Hematopoietic multipotent progenitor cell treated with erythropoietin and hydrocortisone succinate and interleukin-3 and kit ligand, for 4 days (in vitro differentiated cells): ENCODE measurements at places on chromosomes 1 and 21.
A peak's percentile ranks its signal among the peaks of the same experiment; 100 is the strongest.

DNA sequence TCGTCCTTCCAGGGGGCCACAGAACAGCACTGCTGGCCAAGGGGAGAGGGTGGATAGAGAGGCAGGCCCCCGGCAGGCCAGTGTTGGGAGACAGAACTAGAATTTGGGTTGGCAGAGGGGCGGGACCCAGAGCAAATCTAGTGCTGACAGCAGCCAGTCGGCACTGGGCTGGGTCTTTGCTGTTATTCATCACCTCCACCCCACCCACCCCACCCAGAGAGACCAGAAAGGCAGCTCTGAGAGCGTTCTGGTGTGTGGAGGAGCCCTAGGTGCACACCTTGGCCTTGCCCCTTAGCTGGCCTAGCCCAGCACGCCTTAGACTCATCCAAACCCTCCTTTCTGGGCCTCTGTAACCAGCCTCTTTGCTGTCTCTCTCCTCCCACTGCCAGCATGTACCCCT lies 6.4 kb upstream of the PKP1 start:
- no peak for DNase-seq

DNA sequence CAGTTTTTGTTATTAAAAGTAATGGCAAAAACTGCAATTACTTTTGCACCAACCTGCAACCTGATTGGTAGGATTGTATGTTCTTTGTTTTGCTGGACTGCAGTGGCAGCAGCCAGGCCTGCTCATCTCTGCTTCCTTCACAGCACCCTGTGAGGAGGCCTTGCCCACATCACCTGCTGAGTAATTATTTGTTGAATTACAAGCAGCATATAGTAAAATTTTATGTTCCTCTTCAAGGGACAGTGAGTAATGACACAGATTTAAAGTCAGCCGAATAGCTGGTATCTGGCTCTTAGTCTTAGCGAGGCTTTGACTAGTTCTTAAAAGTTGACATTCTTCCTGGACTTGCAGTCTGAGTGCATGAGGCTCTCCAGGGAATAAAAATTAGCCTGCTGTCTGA lies 435.1 kb downstream of the PRDM2 start:
- no peak for DNase-seq

- no peak for DNase-seq
Observed at GRCh38 chr1:34379911-34380310, 203.2 kb downstream of the C1orf94 start.

DNA sequence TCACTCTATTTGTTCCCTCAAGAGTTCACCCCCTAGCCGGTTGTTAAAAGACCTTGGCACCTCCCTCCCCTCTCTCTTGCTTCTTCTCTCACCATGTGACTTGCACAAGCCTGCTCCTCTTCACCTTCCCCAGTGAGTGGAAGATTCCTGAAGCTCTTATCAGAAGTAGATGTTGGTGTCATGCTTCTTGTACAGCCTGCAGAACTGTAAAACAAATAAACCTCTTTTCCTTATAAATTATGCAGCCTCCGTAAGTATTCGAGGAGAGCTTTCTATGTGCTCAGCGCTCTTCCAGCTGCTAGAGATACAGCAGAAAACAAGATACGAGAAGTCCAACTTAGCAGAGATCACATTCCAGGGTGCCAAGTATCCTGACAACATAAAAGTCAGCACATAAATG lies 147.0 kb upstream of the RUNX1 start:
- no peak for DNase-seq

GRCh38 chr1:245168086-245168485 lies 13.3 kb downstream of the KIF26B start:
- DNase-seq, result peak; percentile 83

- no peak for DNase-seq
Observed at GRCh38 chr1:202644219-202645096, 65.8 kb downstream of the SYT2 start.

GRCh38 chr21:16570171-16570570 lies 840.4 kb downstream of the USP25 start:
- DNase-seq, result no peak

DNA sequence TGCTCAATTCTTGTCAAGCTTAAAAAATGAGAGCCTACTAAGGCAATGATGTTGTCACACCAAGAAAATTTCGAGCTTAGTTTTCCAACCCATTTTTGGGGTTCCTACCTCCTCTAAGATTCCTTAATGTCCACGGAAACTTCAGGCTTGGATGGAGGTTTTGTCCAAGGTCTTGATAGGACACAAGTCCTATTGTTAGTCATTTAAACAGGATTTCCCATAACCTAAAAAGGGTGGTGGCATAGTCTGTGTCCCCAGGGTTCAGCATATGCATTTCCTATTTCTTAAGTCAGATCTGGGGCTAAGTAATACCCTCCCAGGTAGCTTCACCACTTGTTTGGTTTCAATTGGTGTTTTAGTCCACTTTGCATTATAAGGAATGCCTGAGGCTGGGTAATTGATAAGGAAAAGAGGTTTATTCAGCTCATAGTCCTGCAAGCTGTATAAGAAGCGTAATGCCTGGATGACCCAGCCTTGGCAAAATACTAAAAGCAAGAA lies 10.9 kb upstream of the PADI2 start:
- no peak for DNase-seq

GRCh38 chr1:38538834-38539233 lies 320.7 kb downstream of the RRAGC start:
- no peak for DNase-seq

DNA sequence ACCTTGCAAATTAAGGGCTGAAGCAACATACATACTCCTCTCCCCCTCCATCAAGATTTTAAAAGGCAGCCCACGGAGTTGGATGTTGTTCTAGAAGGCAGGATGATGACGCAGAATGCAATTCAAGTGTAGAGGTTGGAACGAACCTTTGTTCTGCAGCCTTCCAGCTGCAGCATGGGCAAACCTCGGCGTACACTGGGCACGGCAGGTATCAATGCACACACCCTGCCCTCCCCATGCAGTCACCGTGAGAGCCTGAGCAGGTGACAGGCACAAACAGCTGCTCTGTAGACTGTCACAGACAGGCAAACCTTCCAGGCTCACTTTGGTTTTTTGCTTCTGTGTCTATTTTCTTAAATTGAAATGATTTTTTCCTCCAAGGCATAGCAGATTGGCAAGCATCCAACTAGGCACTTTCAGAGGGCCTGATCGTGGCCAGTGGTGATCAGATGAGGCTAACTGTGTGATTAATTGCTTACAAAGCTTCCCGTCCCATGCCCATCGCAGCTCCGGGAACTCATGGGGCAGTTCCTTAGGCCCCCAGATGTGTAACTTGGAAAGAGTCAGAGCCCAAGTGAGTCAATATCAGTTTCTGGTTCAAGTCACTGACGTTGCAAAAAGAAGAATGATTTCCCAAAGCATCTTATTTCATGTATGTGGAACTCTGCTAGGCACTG lies 82.3 kb downstream of the ITPKB start:
- peak; percentile 38 for DNase-seq

DNA sequence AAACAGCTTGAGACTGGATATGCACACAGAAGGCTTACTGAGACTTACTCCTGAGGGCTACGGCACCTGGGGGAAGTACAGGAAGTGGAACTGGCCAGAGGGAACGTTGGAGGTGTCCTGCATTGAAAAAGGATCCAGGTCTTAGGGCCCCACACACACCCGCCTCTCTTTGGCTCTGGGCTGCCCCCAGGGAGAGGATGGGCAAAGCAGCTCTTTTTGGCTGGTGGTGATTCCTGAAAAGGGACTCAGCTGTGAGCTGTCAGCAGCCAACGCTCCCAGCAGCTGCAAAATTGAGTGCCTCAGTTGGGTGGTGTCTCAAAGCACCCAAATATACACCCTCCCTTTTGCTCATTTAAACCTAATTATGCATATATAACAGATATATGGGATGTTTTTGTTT lies 213.2 kb downstream of the TNR start:
- DNase-seq, result no peak
